ENCODE measurements at places on chromosomes 12 and 14. TPM values are rescaled to one million over a fixed set of nuclear protein-coding genes. Genes with fewer than 3 reads are reported as not detected.

The PTCSC3 gene
- total RNA-seq: not detected

DNA sequence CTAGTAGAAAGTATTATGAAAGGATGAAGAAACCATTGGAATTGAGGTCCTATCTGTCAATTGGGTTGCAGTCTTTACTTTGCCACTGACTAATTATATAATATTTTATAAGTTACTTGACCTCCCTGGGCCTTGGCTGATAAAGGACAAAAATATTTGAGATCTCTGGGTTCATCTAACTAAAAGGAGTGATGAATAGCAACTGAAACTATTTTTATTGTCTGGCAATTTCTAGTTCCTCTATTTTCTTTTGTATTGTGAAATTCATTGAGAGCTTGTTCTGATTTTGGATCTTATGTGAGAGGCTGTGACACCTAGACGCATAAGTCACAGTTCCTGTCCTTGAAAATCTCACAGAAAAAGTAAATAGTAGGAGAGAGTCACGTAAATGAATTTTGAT lies 415.7 kb upstream of the ATP2B1 start:
- DNase-seq: no peak

- no peak for DNase-seq
Measured at GRCh38 chr12:60335745-60336144, 739.9 kb downstream of the SLC16A7 start.

- no peak for DNase-seq
Measured at GRCh38 chr12:52499806-52500560, 6.9 kb upstream of the KRT6A start.

The OR4N2 gene
- total RNA-seq: not detected

DNA sequence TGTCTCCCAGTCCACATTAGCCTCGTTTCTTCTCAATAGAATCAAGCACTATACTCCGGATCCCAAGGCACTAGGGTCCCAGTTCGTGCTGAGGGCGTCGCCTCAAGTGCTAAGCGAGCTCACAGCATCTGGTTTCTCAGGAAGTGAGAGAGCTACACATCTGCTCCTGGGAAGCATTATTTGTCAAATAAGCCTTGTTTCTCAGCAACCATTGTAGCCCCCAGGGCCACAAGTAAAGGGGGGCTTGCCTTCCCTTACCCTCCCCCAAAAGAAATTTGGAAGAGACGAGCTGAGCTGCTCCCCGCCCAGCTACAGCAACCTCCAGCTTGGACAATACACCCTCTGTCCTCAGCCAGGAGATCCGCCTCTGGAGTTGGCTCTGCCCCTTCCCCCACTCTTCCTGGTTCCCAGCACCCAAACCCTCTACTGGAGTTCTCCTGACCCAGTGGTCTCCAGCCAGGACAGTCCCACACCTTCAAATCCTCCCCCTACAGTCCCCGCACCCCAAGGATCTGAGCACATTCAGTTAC lies 5.7 kb upstream of the TNS2 start:
- no peak for DNase-seq

- no peak for DNase-seq
Measured at GRCh38 chr12:31822761-31823160, 93.9 kb upstream of the AMN1 start.

DNA sequence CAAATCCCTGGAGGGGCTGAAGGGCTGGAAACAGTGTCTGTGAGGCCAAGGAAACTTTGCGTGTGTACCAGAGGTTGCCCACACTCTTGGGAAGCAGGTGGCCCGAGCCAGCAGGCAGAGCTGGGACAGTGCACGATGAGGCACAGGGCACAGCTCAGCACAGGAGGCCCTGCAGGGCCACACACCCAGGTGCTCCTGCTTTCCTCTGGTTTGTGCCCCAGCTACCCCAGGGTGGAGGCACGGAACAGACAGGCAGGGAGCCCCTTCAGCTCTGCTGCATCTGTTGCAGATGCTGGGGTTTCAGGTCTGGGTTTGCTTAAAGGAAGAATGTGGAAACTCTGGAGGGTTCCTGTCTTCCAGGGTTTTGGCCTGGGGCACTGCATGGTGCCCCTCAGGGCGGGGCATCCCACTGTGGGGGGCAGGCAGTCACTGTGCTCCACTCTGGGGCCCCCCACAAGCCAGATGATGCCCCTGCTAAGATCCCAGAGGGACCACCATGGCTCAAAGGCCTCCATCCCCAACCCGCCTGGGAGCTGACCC lies 8.6 kb downstream of the TMEM179 start:
- DNase-seq: no peak
